ENCODE measurements at places on chromosomes 13 and 19.
A peak's percentile ranks its signal among the peaks of the same experiment; 100 is the strongest.

DNA sequence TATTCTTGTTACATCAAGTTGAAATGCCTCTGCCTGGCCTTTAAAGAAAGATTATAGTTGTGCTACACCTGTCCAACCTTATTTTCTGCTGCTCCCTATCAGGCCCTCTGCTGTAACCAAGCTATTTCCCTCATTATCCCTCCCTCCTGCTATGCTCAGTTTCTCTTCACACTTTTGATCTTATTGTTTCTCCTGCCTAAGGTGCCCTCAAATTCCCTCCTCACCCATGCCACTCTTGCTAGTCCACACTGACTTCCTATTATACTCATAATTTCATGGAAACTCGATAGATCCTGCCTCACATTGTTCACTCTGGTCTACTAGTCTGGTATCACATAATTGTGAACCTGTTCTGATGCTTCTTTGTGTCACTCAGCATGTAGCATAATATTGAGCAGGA, 19.4 kb upstream of the ESD start:
- no peak for DNase-seq

GRCh38 chr13:22278336-22278929, 607.6 kb downstream of the FGF9 start:
- peak; percentile 69 for DNase-seq

DNA sequence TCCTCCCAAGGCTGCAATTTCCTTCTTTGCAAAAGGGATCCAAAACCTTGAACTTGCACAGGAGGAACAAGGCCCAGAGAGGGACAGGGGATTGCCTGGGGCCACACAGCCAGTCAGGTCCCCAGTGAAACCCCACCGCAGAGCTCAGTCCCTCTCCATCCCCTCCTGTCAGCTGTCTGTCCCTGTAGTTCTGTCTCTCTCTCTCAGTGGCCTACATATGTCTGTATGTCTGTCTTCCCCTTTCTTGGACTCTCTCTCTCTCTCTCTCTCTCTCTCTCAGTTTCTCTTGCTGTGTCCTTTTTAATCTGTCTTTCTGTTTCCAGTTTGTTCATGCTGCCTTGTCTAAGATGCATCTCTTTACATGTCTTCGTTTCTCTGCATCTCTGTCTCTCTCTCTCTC, 11.5 kb downstream of the CEACAM19 start:
- DNase-seq = no peak

GRCh38 chr19:18741124-18742121, 49.7 kb downstream of the COMP start:
- DNase-seq = no peak

- DNase-seq = no peak
Observed at GRCh38 chr19:35661995-35662340, 4.3 kb upstream of the UPK1A start.

DNA sequence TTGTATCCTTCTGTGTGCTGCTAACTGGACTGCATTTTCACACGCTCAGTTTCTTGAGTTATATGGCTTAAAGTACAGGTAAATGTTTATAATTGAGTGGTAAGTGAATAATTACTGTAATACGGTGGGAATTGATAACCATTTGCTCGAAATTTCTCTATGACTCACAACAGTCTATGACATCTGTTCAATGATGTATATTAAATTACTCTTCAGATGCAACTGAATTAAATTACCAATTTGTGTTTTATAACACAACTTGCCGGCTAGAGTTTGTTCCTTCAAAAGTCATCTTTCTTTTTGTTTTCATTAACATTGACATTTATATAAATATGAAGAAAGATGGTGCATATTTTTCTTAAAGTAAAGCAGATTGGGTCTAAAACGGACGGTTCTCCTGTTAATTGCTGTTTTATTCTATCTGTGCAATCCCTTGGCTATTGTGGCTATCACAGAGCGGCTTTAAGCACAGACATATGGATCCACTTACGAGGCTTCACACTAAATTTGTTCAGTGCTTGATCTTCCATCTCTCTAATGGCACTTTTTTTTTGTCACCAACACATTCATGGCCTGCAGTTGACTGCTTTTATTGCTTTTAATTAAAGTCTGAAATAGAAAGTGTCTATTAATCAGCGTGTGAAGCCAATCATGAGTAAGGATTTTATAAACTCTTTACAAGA, 1291.6 kb upstream of the SLC10A2 start:
- DNase-seq = no peak

GRCh38 chr13:19737844-19738557, 44.7 kb downstream of the PSPC1 start:
- DNase-seq = no peak

GRCh38 chr13:32234914-32235313, 80.2 kb downstream of the ZAR1L start:
- no peak for DNase-seq

- no peak for DNase-seq
Observed at GRCh38 chr13:63297163-63297562, 1881.5 kb upstream of the PCDH20 start.

DNA sequence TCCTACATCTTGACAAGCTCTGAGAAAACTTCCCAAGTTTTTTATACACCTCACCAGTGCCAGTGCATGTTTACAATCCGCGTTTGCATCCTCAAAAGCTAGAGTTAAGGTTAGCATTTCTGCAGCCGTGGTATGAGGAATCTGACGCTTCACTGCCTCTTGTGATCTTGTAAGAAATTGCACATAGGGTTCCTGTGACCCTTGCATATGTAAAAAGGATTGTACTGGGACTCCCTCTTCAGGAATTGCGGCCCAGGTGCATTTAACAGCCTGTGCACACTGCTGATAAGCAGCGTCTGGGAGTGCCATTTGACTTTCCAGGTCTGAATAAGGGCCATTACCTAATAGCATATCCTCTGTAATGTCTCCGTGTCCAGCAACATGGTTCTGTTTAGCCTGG, 15.3 kb downstream of the FPR3 start:
- no peak for DNase-seq

DNA sequence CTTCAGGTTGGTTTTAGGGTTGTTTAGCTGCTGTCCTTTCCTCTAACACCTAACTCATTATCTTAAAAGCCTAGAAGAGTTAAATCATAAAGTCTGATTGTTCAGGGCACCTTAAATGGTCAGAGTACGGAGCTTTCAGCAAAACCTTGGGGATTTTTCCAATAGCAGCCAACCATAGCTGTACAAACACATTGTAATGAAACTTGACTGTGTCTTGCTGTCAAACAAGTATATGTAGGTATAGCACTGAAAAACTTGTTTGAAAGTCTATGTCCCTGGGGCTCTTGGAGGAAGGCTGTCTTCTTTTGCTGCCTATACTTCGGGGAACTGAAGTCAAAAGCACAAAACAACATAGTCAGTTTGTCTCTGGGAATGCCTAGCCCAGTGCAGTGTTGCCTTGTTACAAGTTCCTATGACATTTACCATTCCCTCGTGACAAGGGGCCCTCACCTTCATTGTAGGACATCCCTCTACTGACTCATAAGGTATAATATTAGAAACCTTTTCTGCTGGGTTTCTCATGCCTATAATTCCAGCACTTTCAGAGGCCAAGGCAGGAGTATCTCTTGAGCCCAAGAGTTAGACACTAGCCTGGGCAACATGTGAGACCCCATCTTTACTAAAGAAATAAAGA, 474.5 kb upstream of the NBEA start:
- no peak for DNase-seq

- DNase-seq = no peak
Observed at GRCh38 chr13:95140502-95140901, 160.7 kb downstream of the ABCC4 start.

- DNase-seq = no peak
Observed at GRCh38 chr19:44499559-44499958, 763 bp downstream of the ZNF180 start.

GRCh38 chr19:48484931-48485612, 15.9 kb downstream of the CYTH2 start:
- no peak for DNase-seq

GRCh38 chr13:113964251-113964995, 9.5 kb downstream of the C13orf46 start:
- no peak for DNase-seq

- no peak for DNase-seq
Observed at GRCh38 chr13:26225896-26226617, 3.9 kb upstream of the RNF6 start.

DNA sequence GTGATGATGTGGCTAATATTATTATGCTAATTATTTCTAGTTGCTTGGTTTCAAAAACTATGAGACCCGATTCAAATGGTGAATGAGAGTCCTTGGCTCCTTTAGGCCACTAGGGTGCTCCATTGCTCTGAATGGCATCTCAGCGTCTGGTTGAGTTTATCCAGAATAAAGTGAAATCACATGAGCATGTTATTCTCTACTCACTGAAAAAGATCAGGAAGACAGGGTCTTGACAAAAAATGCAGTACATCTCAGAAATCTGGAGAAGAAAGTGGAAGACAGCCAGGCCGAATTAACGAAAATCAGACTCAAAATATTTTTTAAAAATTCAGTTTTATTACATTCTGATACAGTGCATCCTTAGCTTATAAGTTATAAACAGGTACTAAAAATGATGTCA, 516.2 kb downstream of the MYO16 start:
- no peak for DNase-seq

DNA sequence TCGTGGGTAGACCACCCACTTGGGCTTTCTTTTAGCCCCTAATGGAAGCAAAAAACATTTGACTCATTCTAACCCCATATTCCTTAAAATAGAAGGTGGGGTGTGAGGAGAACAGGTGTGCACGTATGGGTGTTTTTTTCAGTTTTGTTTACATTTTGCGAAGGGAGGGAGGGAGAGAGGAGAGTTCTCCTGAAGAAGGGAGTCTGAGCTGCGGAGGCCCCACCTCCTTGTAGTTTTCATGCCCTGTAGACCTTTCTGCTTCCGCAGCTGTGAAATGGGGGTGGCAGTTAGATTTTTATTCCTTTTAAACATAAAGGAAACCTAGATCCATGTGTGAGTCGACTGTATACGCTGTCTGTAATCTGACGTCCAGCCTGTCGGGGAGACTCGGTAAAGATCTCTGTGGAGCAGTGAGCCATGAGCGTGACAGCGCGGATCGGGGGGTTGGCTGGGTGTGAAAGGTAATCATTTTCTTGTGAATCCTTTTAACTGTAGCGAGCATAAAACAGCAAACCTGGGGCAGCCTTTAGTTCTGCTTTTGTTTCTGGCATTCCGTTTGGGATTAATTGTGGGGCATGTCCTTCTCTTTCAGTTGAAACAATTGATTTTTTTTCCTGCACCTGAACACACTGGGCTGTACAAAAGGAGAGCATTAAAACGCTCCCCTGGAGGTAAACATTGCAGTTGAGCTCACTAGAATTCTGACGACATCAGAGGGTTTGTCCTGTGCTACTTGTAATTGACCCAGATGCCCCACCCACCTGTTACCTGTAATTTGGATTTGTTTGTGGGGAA, 2.3 kb downstream of the UPF1 start:
- no peak for DNase-seq

DNA sequence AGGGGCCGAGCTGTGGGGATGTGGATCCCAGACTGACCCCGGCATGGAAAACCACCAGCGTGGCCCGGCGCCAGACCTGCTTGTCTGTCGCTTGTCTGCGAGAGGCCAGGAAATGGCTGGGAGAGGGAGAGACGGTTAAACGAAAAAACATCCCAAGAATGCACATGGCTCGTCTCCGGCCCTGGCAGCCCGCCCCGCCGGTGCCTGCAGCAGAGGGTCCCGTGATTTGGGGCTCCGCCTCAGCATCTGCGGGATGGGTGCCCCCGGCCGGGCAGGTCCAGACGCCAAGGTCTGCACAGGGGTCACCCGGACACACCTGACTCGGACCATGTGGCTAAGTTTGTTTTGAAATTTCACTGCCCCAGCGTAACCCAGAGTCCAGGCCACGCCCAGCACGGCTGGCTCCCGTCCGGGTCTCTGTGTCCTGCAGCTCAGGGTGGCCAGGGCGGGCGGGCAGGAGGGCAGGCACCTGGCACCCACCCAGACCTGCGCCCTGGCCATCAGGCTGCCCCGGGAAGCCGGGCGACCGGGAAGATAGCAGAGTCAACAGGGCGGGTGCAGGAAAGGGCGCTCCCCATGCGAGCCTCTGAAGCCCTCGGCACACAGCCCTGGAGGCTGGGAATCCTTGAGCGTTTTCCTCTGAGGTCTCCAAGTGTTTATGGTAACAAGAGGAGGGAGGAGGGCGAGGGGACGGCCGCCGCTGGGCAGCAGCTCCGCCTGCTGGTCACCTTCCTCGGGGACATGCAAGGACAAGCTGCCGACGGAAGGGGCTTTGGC, 103.2 kb downstream of the GADD45B start:
- DNase-seq = peak; percentile 59

GRCh38 chr13:64867856-64868255, 2362.3 kb downstream of the PCDH9 start:
- no peak for DNase-seq

- no peak for DNase-seq
Observed at GRCh38 chr13:52651897-52652195, 790 bp upstream of the SUGT1 start.

DNA sequence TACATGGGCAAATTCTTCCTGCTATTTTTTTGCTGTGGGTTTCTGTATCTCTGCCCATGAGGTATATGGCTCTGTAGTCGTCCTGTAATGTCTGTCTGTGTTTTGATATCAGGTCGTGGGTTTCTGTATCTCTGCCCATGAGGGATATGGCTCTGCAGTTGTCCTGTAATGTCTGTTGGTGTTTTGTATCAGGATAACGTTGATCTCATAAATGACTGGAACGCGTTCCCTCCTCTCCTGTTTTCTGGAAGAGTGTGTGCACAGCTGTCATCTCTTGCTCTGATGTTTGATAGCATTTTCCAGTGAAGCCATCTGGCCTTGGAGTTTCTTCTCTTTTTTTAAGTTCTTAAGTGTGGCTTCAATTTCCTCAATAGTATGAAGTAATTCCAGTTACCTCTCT, 57.2 kb downstream of the SOX1 start:
- no peak for DNase-seq

- no peak for DNase-seq
Observed at GRCh38 chr13:98301721-98302120, 124.7 kb upstream of the RNF113B start.

- no peak for DNase-seq
Observed at GRCh38 chr13:34816245-34816884, 125.7 kb upstream of the NBEA start.

GRCh38 chr19:58007285-58007684, 4.7 kb upstream of the ZNF606 start:
- no peak for DNase-seq

DNA sequence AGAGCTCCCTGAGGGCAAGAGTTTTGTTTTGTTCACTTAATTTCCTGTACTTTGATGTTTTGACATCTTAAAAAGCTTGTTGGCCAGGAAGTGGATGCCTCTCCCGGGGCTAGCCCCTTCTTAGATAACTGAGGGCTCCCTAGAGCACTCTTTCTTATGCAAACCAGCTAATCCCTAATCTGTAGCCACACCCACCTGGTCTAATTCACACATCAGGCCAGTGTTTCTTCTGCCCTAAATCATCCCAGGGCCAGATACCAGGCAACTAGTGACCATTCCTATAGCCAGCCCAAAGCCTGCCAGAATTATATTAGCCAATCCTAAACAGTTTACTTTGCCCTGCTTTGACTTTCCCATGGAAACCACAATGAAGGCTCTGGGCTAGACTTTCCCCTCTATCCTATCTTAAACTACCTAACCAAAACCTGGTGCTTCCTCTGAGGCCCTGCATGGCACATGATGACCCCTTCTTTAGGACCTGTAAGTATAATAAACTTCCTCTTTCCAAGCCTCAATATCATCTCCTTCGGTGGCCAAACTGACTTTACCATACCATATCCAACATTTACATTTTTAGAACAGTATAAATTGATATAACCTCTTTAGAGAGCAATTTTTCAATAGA, 24.8 kb downstream of the WBP4 start:
- DNase-seq = no peak

GRCh38 chr13:38542601-38543000, 144.3 kb upstream of the FREM2 start:
- DNase-seq = no peak

GRCh38 chr19:7701654-7702457, at the start of gene FCER2:
Gene FCER2 (minus strand): TSS chr19:7702131. CDS start chr19:7699760, 2,371 bp downstream.
- no peak for DNase-seq
